Mesenteric fat pad (tissue), 1 donor: ENCODE measurements at places on chromosomes 5 and 9. TPM values are rescaled to one million over a fixed set of nuclear protein-coding genes. Genes with fewer than 3 reads are reported as not detected.

Gene RGS3
- 116 TPM for total RNA-seq

Gene PHYHD1
- 13.6 TPM for total RNA-seq

Gene ACTBL2
- total RNA-seq, result not detected

Gene SMIM33
- total RNA-seq, result not detected

GRCh38 chr9:97980918-97981845 lies 2.0 kb upstream of the ANP32B start:
- no peak for DNase-seq

GRCh38 chr5:180340856-180341255 lies 12.3 kb downstream of the GFPT2 start:
- no peak for DNase-seq

GRCh38 chr5:32325062-32325461 lies 12.3 kb upstream of the MTMR12 start:
- DNase-seq, result no peak

- DNase-seq, result no peak
Observed at GRCh38 chr5:43543434-43543833, 13.4 kb downstream of the PAIP1 start.

GRCh38 chr5:150734579-150735384 lies 24.0 kb downstream of the DCTN4 start:
- DNase-seq, result no peak

GRCh38 chr9:69861011-69861410 lies 40.4 kb downstream of the CFAP95 start:
- no peak for DNase-seq

DNA sequence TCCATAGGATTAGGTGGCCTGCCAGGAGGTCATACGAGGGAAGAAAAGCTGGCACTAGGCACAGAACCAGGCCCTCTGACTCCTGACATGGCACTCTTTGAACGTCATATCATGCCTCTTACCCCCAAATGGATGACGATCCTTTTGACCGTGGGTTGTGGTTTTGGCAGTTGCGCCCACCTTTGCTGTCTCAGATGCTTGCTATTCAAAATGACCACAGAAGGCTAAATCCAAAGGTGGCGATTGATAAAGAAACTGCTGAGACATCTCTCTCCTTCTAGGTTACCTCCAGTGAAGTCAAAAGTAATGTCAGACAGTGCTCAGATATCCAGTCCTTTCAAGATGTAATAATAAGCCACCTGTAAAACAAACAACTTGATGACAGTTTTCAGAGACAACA lies 385.0 kb downstream of the EFNA5 start:
- DNase-seq, result no peak

GRCh38 chr9:111514967-111515366 lies 10.0 kb upstream of the ZNF483 start:
- no peak for DNase-seq
